ENCODE measurements at places on chromosomes 13 and 19.
A peak's percentile ranks its signal among the peaks of the same experiment; 100 is the strongest.

- peak; percentile 91 for DNase-seq
Measured at GRCh38 chr19:50368649-50369570, 3.5 kb upstream of the NAPSA start.

DNA sequence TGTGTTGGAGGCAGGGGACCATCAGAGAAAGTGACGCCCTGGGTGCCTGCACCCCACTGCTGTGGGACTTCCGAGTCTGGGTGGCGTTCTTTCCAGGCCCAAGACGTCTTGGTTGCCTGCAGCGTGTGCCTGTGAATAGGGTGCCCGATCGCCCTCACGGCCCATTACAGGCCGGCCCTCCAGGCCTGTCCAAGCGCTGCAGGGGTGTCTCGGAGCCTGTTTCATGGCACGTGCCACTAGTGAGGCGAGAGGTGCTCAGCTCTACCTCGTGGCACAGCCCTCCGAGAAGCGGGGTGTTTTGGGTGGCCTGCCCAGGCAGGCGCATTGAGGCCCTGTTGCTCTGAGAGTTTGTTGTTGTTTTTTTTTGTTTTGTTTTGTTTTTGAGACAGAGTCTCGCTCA, 30.1 kb downstream of the DOT1L start:
- no peak for DNase-seq

DNA sequence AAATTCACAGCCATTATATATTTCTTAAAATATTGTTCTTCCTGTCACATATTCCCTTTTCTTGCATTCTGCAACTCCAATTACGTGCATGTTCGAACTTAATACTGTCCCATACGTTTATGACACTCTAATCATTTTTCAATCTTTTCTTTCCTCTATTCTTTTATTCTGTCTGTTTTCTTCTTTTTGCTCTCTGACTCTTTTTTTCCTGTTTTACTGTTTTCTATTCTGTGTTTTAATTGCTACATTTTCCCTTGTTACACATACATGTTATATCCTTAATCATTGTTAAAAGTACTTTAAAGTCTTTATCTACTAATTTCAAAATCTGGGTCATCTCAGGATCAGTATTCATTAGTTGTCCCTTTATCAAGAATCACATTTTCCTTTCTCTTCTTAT, 1149.1 kb upstream of the PCDH20 start:
- DNase-seq, result no peak

GRCh38 chr19:47022140-47022536, 2.5 kb downstream of the NPAS1 start:
- no peak for DNase-seq

DNA sequence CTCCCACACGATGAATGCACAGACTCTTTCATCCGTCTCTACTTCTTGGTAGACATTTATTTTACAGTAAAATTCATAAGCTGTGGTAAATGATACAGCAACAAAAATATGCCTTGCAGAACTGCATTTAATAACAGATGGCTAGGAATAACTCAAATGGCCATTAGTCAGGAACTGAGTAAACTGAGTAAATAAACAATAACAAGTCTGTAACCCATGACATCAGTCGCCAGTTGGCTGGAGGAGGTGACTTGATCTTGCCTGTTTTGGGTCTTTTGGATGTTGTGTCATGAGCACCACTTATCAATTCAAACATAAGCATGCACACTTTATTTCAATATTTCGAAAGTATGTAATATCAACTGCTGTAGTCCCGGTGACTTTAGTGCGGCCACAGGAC, 632.6 kb upstream of the ARGLU1 start:
- DNase-seq, result no peak

GRCh38 chr13:33087091-33087490, 70.9 kb downstream of the KL start:
- DNase-seq, result no peak

DNA sequence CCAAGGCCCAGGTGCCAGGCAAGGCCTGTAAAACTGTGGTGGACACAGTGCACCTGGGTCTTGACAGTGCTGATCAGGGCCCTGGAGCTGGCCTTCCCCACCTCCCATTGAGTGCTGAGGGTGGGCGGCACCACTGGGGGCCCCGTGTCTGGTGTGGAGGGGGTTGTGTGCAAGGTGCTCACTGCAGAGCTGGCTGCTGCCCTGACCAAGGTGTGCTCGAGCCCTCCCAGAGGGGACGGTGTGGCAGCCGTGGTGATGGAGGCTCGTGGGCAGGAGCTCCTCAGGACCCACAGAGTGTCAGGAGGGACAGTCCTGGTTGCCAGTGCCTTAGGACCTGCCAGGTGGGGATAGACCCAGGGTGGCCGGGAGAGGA, 23.0 kb downstream of the ATP4B start:
- DNase-seq, result no peak

GRCh38 chr13:24185591-24186232, 25.2 kb downstream of the SPATA13 start:
- peak; percentile 37 for DNase-seq

GRCh38 chr13:30720172-30720869, 15.0 kb upstream of the ALOX5AP start:
- peak; percentile 51 for DNase-seq

DNA sequence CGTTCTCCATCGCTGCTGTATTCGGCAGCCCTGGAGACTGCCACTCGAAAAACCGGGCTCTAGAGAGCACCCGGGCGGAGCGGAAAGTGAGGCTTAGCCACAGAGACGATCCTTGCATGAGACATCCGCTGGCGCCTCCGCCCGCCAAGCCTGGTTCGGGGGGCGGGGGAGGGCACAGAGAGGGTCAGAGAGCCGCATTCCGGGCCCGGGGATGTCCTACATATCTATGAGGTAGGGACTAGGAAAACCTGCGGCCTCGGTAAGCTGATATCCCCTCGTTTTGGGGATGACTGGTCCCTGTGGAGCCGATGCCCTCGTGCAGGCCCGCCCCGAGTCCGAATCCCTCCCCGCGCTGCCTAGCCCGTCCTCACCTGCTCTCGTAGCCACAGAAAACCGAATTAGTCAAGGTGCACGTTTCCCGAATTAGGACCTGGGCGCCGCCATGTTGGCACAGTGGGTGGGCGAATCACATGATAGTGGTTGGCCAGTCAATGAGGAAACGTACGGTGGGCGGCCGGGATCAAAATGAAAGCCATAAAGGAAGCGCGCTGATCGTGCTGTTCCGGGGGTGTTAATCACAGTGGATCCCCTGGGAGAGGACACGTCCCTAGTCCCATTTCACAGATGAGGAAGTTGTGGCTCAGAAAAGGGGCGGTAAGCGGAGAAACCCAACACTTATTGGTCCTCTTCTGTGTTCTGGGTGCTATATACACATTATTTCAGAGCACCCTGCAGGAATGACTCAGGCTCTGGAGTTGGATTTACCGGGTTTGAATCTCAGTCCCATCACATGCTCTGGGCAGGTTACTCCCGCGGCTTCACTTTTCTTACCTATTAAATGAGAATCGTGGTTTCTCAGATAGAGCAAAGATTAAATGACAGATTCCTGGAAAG, at the start of gene TRMT1:
TSS of gene TRMT1 (minus strand) at position 459 of the 894 bp plus-strand sequence. CDS start at position 118, 341 bp downstream.
- DNase-seq, result peak; percentile 93

DNA sequence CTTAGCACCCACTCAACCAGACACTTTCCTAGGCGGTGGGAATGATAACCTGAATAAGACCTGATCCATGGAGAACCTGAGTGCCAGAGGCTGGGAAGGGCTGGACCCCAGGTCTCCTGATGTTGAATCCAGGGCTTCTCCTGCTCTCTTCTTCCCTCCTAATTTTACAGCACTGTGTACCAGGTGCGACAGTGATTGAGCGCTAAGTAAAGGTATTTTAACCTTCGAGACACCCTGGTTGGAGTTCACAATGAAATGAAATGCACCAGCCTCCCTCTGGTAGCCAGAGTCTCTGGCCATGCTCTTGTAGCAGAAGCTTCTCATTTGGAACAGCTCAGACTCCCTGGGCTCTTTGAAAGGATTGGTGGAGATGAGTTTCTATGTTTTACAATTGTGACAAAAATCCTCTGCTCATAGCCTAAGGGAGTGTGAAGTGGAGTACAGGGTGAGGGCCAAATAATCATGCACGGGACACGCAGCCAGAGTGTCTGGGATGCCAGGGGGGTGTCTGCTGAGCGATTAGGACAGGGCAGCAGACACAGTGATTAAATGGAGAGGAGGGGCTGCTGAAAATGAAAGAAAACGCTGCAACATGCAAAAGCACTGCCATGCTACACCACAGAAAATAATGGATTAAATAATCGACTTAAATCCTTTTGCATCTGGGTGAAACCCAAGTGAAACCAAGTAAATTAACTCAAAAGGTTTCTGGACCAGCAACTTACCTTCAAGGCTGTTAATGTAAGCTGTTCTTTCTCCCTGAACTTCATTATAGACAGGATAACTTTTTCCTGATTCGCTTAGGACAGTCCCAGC, 83.8 kb downstream of the FAM216B start:
- DNase-seq, result no peak

DNA sequence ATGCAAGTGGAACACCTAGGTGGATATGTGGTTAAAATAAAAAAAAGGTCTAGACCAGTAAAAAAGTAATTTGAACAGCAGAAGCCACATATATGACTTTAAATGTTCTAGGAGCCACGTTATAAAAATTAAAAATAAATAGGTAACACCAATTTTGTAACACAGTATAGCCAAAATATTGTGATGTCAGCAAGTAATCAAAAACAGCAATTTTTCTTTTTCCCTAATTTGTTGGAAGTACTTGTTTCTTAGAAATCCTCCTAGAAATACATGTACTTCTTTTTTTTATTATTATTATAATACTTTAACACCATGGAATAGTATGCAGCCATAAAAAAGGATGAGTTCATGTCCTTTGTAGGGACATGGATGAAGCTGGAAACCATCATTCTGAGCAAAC, 25.7 kb upstream of the C1QTNF9B start:
- DNase-seq, result no peak

DNA sequence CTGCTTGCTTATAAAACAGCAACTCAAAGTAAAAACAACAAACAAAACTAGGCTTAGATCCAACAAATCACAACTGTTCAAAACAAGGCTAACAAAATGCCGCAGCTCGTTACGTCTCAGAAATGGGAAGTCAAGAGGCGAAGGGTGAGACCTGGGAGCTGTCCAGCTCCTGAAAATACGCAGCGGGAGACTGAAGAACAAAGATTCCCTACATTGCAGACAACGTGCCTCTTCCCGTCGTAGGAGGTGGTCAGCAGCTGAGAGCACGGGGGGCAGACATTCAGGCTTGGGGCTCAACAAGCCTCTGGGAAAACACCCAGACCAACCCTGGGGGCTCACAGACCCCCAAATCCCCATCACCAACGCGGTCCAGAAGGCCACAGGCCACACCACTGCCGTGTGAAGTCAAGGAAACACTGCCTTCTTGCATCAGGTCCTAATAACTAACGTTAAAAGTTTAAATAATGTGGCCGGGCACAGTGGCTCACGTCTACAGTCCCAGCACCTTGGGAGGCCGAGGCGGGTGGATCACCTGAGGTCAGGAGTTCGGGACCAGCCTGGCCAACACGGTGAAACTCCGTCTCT, 13.5 kb downstream of the PLPP2 start:
- DNase-seq, result peak; percentile 32

- peak; percentile 12 for DNase-seq
Measured at GRCh38 chr13:49679246-49679645, 12.0 kb downstream of the EBPL start.

DNA sequence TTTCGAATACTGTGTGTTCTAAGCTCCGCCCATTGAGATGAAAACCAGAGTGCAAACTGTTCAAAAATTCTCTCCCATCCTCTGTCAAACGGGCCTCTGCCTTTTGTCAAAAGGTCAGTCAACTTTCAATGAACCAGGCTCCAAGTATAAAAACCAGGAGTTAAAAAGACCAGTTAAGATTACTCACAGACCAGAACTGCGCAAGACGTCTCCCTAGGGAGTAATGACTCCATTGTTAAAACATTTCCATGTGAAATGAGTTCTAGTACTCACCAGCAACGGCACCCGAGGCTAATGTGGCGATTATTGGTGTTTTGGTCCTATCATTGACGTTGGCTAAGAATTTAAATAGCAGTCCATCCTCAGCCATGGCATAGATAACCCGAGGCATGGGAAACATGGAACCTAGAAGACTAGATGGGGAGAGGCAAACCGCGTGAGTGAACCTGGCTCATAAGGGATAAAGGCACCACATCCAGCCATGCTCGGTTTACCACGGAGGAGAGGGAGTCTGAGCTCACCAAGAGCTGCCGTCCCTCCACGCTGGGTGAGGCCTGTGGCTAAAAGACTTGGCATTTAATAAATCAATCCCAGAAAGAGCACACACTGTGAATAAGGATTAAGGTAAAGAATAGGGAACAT, 73.3 kb downstream of the SLC7A1 start:
- DNase-seq, result peak; percentile 98

- no peak for DNase-seq
Measured at GRCh38 chr19:40632311-40633036, 31.3 kb downstream of the LTBP4 start.

DNA sequence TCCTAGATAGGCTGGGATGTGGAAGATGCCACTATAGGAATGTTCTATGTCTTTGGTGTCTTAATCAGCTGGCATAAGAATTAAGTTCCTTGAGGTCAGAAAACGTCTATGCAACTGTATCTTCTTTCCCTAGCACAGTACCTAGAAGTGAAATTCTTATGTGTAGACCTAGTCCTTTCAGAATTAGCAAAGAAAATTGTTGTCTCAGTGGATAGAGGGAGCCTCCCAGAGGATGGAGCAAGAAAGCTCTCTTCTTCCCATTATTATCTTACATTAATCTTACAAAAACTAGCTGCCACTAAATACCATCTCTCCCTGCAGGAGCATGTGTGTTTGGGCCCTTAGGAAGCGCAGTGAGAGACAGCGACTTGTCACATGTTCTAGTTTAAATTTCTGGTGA, 11.6 kb downstream of the CLDN10 start:
- DNase-seq, result no peak

GRCh38 chr19:49415102-49415809, 8.0 kb downstream of the PTH2 start:
- DNase-seq, result no peak

- DNase-seq, result no peak
Measured at GRCh38 chr13:77415253-77416071, 88.6 kb upstream of the MYCBP2 start.

DNA sequence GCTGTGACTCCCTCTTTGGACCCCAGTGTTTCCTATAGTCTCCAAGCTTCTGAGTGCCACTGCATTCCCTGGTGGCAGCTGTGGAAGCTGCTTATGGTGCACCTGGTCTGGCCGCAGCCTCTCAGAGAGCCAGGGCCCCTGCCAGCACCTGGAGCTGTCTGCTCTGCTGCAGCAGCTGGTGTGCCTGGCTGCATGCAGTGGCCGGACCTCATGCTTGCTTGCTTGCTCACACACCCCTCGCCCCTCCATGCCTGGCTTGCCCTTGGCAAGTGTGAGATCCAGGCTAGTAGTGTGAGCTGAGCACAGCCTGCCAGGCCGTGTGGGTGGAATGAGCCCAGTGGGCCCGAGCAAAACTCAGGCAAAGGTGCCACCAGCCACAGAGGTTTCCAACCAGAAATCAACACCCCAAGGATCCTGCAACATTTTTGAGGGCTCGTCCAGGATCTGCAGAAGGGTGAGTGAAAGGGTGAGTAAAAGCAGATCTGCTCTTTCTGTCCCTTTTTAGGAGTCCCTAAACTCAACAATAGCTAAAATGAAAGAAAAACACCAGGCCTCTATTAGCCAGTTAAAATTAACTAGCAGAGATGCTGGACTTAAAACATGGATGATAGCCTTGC, 7.6 kb upstream of the MLLT1 start:
- DNase-seq, result no peak

GRCh38 chr13:59946944-59947343, 216.8 kb downstream of the DIAPH3 start:
- DNase-seq, result peak; percentile 76
